T1000 (cell line): ENCODE measurements at places on chromosomes 2 and 18.
A peak's percentile ranks its signal among the peaks of the same experiment; 100 is the strongest.

GRCh38 chr18:24987303-24988252 lies 364.4 kb downstream of the ZNF521 start:
- no peak for DNase-seq

GRCh38 chr2:71130905-71131244 lies 441 bp downstream of the MPHOSPH10 start:
- no peak for DNase-seq

- DNase-seq: no peak
These were observed 59.3 kb downstream of the MCFD2 start for GRCh38 chr2:46856336-46856735.

- DNase-seq: no peak
These were observed 119.4 kb downstream of the TMEM18 start for GRCh38 chr2:557635-558301.

DNA sequence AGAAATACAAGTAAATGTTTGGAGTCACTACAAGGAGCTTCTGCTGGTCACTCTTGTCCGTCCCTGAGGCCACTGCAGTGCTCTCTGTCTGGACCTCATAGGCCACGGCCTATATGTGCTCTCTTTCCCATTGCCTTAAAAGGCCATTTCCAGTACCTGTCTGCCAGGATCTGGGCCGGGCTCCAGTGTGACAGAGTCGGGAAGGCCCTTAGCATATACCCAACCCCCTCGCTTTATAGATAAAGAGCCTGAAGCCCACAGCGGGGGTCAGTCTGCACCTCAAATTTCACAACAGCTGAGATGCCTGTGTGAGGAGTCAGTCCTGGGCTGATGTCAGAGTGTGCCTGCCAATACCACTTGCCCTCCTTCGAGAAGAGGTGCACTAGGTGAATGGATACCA lies 39.9 kb downstream of the ADD2 start:
- no peak for DNase-seq

DNA sequence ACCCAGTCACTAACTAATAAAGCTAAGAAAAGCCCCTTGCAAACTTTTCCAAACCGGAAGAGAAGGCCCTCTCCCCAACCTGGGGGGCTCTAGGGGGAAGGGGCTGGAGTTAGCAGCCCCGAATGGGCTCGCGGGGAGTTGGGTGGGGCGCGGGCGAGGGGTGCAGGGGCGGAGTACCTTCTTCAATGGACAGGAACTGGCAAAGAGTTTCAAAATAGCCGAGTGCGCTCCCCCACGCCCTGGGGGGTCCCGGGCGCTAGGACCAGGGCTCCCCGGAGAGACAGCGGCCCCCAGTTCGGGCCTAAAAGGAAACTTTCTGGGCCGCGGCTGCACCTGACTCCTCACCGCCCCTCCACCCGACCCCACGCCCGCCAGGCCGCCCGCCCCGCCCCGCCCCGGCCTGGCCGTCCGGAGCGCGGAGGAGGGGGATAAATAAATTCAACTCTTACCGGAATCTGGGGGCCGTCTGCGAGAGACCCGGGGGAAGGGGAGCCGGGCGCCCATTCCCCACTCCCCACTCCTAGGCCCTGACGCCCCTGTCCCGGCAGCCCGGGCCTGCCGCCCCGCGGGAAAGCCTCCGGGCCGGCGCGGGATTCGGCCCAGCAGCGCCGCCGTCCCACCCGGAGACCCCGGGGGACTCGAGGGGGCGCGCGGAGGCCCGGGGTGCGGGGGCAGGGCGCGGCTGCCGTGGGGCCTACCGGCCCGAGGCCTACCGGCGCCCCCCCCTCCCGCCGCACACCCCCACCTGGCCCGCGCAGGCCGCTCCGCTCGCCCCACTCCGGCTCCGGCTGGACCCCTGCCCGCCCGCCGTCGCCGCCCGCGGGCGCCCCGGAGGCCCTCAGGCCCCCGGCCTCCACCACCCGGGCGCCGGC lies 868 bp downstream of the INO80D start:
- DNase-seq: peak; percentile 32

DNA sequence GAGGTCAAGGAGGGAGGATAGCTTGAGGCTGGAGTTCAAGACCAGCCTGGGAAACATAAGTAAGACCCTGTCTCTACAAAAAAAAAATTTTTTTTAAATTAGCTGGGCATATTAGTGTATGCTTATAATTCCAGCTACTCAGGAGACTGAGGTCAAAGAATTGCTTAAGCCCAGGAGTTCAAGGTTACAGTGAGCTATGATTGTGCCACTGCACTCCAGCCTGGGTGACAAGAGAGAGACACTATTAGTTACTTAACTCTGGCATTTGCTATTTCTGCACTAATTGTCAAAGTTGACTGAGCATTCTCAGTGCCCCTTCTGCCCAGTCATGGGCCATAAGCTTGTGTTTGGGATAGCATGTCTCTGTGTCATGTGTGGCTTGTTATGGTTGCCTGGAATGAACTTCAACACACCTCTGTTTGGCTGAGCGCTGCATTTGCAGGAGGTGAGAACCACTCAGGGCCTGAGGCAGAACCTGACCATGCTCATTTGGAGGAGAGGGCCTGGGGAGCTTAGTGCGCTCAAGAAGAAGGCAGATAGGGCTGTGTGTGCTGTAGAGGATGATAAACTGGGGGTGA lies 77.7 kb downstream of the SH3RF3 start:
- no peak for DNase-seq

DNA sequence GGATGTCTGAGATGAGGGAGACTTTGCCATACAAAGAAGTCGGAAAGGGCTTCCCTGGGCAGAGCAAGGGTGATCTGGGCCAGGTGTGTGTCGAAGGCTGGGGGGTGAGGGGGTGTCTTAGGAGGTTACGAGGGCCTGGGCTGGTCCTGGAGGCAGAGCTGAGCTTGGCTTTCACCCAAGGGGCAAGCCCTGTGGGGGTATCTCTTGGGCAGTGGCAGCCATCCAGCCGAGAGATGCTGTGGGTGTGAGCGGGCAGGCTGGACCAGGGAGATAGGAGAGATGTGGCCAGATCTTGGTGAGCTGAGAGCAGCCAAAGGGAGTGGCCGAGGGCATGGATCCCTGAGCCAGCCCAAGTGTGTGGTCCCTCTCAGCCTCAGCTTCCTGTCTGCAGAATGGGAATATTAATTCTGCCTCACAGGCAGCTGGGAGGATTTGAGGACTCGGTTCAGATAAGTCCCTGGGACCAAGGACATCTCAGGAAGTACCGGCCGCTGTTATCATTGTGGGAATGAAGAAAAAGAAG lies 33.0 kb downstream of the MAL start:
- DNase-seq: no peak

- no peak for DNase-seq
These were observed 12.6 kb downstream of the GLI2 start for GRCh38 chr2:120748310-120748709.

- DNase-seq: no peak
These were observed 771.1 kb upstream of the FANCL start for GRCh38 chr2:59012234-59012633.

GRCh38 chr2:138503652-138504051 lies 2.1 kb downstream of the SPOPL start:
- DNase-seq: no peak

GRCh38 chr18:54358495-54359040 lies 862 bp downstream of the C18orf54 start:
- no peak for DNase-seq

DNA sequence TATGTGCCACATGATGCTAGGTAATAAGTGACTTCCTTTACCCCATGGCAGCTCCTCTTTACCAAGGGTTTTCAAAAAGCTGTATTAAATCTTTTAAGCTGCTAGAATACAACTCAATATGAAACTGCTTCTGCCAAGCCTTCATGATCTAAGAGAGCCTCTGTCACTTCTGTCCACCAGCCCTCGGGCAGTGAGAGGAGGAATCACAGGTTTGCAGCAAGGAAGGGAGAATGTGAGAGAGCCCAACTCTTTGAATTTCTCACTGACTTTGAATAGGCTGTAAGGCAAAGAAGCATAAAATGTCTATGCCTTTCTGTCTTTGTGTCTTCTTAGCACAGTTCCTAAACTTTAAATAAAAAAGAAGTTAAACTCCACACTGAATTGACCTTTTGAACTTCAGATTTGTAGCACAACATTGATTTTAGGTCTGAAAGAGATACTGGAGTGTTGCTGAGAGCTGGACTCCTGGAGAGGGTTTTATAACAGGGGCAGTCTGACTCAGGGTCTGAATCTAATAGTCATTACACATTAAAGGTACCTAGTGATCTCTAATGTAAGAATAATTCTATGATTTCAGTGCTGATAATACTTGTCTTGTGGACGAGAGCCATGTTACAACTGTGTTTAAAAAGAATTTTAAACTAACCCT lies 48.1 kb upstream of the SATB2 start:
- DNase-seq: no peak

DNA sequence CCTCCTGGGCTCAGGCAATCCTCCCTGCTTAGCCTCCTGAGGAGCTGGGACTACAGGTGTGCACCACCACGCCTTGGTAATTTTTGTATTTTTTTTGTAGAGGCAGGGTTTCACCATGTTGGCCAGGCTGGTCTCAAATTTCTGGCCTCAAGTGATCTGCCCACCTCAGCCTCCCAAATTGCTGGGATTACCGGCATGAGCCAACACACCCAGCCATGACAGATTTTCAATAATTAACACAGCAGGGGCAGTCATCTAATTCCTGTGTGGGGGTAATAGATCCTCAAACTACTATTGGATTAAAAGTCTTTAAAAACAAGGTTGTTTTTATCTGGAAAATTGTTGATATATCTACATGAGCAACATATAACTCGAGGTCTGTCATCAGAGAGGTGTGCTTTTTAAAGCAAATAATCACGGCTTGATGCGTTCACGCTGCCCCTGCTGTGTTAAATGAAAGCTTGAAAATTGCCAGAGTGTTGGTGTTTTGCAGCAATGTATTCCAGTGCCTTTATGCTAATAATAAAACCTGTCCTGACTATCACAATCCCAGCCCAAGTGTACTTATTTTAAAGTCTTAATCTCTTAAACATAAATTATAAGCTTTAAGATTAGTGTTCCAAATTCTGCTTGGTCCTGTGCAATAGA lies 35.6 kb upstream of the ASB1 start:
- DNase-seq: no peak

GRCh38 chr2:66920415-66920814 lies 476.7 kb upstream of the ETAA1 start:
- no peak for DNase-seq

DNA sequence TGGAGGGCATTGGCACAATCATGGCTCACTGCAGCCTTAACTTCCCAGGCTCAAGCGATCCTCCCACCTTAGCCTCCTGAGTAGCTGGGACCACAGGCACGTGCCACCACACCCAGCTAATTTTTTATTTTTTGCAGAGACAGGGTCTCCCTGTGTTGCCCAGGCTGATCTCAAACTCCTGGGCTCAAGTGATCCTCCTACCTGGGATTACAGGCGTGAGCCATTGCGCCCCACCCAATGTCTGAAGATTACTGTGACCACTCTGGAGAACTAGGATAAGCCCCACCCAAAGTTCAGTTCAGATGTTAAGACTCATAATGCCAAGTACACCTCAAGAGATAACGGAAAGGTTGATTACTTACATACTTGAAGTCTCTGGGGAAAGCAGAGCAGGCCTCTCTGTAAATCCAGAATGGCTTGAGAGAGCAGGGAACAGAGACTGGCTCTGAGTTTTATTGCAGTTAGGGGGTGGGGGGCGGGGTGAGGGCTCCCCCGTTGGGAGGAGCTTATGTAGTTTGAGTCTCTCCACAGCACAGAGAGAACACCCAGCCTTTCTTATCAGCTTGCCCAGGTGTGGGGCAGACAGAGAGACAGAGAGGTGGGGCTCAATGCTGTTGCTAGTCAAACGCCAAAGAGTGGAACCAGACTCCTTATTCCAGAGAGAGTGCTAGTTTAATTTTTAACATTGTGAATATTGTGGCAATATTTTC lies 26.5 kb upstream of the ERICH2 start:
- no peak for DNase-seq

DNA sequence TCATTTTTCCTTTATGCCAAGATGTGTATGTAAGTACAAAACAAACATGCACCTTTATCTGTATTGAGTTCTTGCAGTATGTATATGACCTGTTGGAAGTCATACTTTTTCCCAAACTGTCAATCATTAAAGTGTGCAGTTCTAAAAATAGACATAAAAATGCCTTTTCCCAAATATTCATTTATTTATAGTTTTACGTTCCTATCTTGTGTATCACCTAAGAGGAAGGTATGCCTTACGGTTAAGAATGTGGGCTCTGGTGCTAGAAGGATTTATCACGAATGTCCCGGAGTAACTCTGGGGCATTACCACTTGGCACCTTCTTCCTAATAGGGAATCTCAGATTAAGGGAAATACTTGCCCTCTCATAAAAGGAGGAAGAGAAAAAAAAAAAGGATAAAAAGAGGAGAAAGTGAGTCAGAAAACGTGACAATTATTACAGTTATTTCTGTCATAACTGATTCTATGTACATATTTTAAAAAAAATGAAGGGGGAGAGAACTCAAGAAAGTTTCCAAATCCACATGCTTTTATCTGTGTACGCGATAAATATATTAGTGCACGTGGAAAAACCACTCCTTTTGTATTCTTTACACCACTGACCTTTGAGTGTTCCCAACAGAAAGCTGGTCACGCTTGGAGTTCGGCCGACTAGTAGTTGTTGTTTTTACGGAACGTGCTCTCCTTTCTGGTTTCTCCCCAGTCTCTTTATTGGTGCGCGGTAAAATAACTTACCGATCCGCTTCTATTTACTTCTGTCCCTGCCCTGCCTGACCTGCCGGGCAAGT lies 721 bp downstream of the MCEE start:
- no peak for DNase-seq

- no peak for DNase-seq
These were observed 27.1 kb upstream of the ODC1 start for GRCh38 chr2:10475221-10475722.

- DNase-seq: no peak
These were observed 17.1 kb downstream of the RAMP1 start for GRCh38 chr2:237876532-237876931.

- DNase-seq: no peak
These were observed 53.6 kb upstream of the GRHL1 start for GRCh38 chr2:9897846-9898245.

- DNase-seq: no peak
These were observed 5.7 kb downstream of the ELAC1 start for GRCh38 chr18:50973367-50974126.

DNA sequence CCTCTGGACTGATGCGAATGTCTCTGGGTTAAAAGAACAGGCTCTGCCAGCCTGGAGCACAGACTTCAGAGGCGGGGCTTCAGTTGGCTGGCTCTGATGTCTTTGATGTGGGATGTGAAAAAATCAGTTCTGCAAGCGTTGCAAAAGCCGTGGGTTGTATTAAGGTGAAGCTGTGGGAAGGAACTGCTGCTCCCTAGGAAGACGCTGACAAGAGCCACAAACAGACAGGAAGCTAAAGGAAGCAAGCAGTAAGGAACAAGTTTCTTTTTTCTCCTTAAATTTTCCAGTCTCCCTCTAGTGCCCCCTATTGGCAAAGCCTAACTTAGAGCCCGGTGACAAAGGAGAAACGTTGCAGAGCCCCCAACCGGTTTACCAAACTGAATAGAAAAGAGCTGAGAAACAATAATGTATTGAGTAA lies 239.0 kb downstream of the CCDC178 start:
- no peak for DNase-seq
